ENCODE measurements at places on chromosomes 4 and X. TPM values are rescaled to one million over a fixed set of nuclear protein-coding genes. Genes with fewer than 3 reads are reported as not detected.

CT55 gene
- total RNA-seq = not detected

HAND2 gene
- total RNA-seq = not detected

LRIT3 gene
- total RNA-seq = not detected

KLHL4 gene
- total RNA-seq = 2.6 TPM

SHROOM2 gene
- 6.1 TPM for total RNA-seq

IGFBP7 gene
- 4,753 TPM for total RNA-seq

MSANTD1 gene
- total RNA-seq = 0.99 TPM

HELT gene
- total RNA-seq = not detected

NSDHL gene
- 15.6 TPM for total RNA-seq

STK32B gene
- total RNA-seq = 9.7 TPM

NLGN4X gene
- total RNA-seq = 0.94 TPM

KIT gene
- total RNA-seq = 0.10 TPM

NCBP2L gene
- total RNA-seq = 0.30 TPM

NKX6-1 gene
- not detected for total RNA-seq

TLL1 gene
- 23.7 TPM for total RNA-seq

PLAC1 gene
- not detected for total RNA-seq

CAPN6 gene
- total RNA-seq = 0.87 TPM

FGFRL1 gene
- total RNA-seq = 48.5 TPM

PITX2 gene
- 0.30 TPM for total RNA-seq

VEGFC gene
- total RNA-seq = 7.8 TPM

UBA6 gene
- total RNA-seq = 342 TPM

LRCH2 gene
- total RNA-seq = 7.4 TPM

GRPEL1 gene
- 42.2 TPM for total RNA-seq

FAT4 gene
- 2.3 TPM for total RNA-seq

TDO2 gene
- 0.05 TPM for total RNA-seq

CDK16 gene
- 174 TPM for total RNA-seq

ENAM gene
- 3.3 TPM for total RNA-seq

EOLA1 gene
- 15.8 TPM for total RNA-seq

MAOA gene
- total RNA-seq = 9.9 TPM

SPANXB1 gene
- not detected for total RNA-seq

HPSE gene
- total RNA-seq = 3.8 TPM

GYPE gene
- total RNA-seq = not detected

ZNF732 gene
- total RNA-seq = 0.05 TPM

NAA11 gene
- not detected for total RNA-seq

HS3ST1 gene
- total RNA-seq = 16.9 TPM

PCDH19 gene
- 0.17 TPM for total RNA-seq

AMTN gene
- total RNA-seq = not detected

RNF212 gene
- total RNA-seq = 0.52 TPM

SMIM31 gene
- 0.05 TPM for total RNA-seq

ARHGEF38 gene
- 0.69 TPM for total RNA-seq

APELA gene
- total RNA-seq = not detected

ASB9 gene
- 3.0 TPM for total RNA-seq

CLTRN gene
- 3.0 TPM for total RNA-seq

ZC4H2 gene
- 13.0 TPM for total RNA-seq

EFNB1 gene
- 79.7 TPM for total RNA-seq

ADAMTS3 gene
- total RNA-seq = 22.1 TPM

TSPYL2 gene
- total RNA-seq = 3.3 TPM
